Choroid plexus epithelial cell (primary cell): ENCODE measurements at places on chromosomes 5 and 9.

- DNase-seq, result peak; percentile 17
Observed at GRCh38 chr5:66440202-66440680, 156.0 kb upstream of the MAST4 start.

GRCh38 chr9:72039532-72039931 lies 20.9 kb downstream of the C9orf57 start:
- no peak for DNase-seq

GRCh38 chr9:21710548-21711191 lies 91.8 kb upstream of the MTAP start:
- peak; percentile 19 for DNase-seq

- no peak for DNase-seq
Observed at GRCh38 chr5:86374611-86375010, 243.1 kb upstream of the COX7C start.

DNA sequence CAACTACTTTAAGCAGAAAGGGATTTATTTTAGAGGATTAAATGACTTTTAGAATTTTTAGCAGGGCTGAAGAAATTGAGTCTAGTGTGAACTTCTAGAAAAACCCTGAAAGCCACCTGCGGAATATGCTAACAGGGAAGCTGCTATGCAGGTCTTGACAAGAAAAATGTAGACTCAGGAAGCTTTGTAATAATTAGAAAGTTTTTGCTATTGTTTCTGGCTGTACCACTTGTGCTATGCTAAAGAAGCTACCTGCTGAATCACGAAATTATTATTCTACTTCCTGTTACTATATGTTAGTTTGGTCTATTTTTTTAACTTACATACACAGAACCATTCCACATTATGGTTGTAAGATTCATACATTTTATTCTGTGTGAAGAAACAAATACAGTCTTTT lies 74.0 kb upstream of the CHSY3 start:
- DNase-seq, result no peak

GRCh38 chr5:152178350-152178699 lies 226.8 kb downstream of the NMUR2 start:
- no peak for DNase-seq

GRCh38 chr5:73121119-73121463 lies 716 bp downstream of the TMEM171 start:
- peak; percentile 32 for DNase-seq

GRCh38 chr9:135087899-135088347 lies 455 bp downstream of the OLFM1 start:
- no peak for DNase-seq

- no peak for DNase-seq
Observed at GRCh38 chr9:4207123-4207875, 92.6 kb downstream of the GLIS3 start.

DNA sequence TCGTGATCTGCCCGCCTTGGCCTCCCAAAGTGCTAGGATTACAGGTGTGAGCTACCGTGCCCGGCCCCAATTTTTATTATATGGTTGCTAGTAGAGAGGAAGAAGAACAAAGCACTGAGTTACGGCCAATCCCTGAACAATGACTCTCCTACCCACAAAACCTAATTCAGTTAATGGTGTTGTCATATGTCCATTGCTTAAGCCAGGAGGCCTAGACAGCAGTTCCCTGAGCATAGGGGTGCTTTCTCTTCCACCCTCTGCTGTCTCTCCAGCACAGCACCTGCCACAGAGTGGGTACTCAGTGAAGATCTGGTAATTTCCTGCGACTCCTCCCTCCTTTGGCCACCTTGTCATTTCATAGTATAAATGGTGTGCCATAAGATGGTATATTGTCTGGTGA lies 21.4 kb upstream of the LTC4S start:
- no peak for DNase-seq

DNA sequence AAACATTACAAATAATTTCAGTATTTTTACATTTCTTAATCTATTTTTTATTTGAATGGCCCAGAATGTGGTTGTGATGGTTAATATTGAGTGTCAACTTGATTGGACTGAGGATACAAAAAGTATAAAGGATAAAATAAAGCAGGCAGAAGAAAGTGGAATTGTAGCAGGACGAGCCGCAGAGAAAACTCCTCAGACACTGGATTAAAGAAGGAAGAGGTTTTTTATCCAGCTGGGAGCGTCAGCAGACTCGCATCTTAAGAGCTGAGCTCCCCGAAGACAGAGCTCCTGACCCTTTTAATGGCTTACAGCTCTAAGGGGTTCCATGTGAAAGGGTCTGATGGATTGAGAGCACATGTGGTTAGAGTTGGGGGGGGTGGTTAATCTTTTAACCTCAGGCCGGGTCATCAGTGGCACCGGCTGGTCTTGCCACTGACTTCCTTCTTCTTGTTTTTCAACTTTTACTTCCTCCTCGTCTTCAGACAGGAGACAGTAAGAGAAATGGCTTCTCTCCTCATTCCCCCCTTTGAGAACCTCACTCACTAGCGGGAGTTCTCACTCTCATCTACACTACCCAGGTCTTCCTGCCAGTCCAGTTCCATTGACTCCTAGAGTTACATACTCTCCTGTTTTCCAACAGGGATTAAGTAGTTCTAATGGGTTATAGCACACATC lies 80.0 kb downstream of the TMEM161B start:
- DNase-seq, result peak; percentile 20

DNA sequence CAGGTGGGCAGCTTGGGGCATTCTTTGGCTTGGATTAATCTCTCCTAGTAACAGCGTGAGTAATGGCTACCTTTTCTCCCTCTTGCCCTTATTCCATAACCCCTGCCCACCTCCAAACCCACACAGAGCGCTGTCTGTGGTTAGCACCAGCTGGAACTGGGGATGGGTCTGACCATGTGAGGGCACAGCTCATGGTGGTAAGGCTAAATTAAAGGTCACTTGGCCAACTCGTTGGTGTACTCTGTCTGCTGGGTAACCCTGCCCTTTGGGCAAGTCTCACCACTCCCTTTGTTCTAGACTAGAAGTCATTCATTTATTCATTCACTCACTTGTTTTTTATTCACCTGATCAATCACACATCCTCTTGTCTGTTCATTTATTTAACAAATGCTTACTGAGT lies 27.8 kb downstream of the PPARGC1B start:
- DNase-seq, result no peak

DNA sequence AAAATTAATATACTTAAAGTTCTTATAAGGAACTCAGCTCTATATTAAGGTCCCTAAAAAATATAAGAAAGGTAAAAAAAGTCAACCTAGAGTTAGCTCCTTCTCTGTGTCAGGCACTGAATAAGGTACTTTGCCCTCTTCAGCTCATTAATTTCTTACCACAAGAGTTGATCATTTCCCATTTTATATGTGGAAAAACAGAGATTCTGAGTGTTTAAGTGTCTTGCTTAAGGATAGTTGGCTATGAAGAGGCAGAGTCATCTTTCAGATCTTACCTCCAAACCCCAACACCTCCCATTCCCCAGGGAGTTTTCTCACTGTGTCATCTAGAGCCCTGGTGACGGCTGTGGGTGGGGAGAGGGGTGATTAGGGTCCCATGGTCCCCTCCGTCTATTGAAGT lies 40.6 kb downstream of the INSYN2B start:
- no peak for DNase-seq

DNA sequence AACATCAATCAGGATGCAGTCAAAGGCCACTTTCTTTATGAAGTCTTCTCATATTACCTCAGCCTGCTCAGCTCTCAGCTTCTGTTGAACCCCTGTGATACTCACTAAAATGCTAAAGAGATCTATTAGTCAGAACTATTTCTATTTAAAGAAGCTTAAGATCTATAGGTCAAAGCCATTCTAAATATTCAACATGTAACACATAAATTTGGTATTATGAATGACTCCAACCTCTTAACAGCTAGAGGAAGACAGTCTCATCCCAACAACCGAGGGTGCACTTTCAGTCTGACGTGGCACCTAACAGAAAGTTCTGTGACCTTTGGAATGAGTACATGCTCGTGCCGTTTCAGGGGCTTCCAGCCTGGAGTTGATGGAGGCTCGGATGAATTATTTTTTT lies 301.5 kb upstream of the VLDLR start:
- DNase-seq, result no peak

DNA sequence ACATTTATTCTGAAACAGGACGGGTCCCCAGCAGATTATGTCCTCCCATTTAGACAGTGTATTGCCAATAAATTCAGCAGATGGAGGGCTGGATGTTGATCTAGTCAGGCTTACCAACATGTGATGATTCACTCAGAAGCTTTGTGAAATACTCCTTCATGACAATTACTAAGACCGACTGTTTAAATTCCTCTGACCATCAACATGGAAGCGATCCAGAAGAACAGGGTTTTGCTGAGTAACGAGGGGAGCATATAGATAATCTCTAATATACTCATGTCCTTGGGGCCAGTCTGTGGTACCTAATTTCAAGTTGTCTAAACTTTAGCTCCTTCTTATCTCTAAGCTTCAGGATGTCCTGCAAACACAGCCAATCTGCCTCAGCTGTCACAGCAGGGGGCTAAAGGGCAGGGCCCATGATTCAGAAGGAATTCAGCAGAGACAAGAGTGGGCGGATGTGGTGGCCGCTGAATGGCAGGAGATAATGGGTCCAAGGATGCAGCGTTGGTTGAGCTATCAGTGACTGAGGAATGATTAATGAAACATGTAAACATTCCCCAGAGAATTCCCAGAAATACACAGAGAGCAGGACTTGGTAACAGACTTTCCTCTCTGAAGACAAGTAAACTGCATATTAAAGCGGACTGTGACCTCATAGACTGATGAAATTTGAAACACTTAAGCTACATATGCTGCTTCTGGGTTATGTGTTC lies 109.4 kb downstream of the ANKRD55 start:
- peak; percentile 99 for DNase-seq

- no peak for DNase-seq
Observed at GRCh38 chr9:117407436-117408022, 7.3 kb downstream of the ASTN2 start.

DNA sequence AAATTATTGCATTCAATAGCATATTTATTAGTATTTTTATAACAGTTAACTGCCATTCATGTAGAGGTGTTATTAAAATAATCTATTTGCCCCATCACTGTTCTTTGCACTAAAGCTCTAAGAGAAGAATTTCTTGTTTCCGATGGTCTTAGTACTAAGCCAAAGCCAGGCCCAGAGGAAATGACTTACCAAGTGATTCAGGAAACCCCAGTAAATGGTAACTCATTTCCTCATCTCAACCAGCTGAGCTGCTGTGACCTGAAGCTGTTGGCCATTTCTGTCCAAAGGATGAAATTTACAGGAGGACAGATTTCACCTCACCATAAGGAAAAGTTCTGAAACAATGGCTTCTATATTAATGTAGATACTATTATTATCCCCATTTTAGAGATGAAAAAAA lies 117.0 kb downstream of the PIK3R1 start:
- no peak for DNase-seq

DNA sequence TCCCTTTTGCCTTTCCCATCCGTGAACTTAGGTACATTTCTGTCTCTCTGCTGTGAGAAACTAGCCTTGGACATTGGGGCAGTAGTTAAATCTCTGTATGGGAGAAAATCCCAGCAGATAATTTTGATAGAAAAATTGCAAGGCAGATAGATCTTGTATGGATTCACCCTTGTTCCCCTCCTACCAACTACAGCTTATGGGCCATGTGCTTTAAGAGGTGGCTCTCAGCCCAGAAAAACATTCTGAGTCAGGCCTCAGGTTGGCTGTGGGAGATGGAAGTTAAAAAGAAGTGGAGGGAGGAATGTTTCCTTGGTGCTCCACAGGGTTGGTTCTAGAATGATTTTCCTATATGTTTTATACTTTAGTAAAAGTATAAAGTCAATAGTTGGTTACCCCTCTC lies 1.4 kb upstream of the KDM3B start:
- peak; percentile 89 for DNase-seq

DNA sequence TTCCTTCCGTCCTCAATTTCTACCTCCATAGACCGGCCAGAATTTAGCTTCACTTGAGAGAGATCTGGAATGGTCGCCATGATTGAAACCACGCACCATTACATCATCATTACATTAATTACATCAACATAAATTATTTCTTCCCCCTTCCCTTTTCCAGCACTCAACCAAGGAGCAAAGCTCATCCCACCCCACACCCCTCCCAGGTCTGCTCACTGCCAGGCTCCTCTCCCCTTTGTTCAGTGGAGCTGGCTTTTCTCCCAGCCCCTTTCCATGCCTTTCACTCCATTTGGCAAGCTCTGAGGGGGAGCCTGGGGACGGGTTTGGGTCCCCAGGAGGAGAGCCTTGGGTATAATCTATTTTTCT lies 8.4 kb downstream of the RACK1 start:
- no peak for DNase-seq

- DNase-seq, result no peak
Observed at GRCh38 chr9:70994582-70994981, 126.8 kb downstream of the TRPM3 start.

DNA sequence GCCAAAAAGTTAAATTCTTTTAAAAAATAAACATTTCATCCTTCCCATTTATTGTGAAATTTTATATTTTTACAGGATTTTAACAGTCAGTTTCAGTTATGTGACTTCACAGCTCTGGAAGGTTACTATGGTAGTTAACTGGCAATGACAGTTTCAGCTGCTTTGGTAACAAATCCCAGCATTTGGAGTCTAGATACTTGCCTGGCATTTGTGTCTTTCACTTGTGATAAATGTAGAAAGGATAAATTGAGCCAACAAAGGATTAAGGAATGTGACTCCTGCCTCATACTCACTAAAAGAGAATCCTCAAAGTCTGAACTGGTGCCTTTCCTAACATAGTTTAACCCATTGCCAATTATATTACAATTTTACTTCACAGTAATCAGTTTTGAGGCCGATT lies 315.5 kb downstream of the FER start:
- peak; percentile 5 for DNase-seq

GRCh38 chr5:66329078-66329477 lies 185.0 kb downstream of the SREK1 start:
- no peak for DNase-seq

- DNase-seq, result peak; percentile 80
Observed at GRCh38 chr9:116646661-116647514, 40.2 kb upstream of the TRIM32 start.

DNA sequence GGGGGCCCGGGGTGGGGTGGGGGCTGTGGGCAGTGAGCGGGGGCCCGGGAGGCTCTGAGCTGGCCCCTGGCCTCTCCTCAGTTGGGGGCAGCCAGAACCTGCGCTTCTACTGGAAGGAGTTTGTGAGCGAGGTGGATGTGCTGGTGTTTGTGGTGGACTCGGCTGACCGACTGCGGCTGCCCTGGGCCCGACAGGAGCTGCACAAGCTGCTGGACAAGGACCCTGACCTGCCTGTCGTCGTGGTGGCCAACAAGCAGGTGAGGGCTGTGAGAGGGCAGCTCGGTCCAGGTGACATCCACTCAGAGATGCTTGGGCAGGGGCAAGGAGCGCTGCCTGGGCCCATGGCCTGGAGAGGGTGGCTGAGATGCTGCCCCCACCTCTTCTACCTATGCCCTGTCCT lies 3.4 kb downstream of the ARL10 start:
- DNase-seq, result no peak

GRCh38 chr9:136107155-136107952 lies 11.3 kb downstream of the TMEM250 start:
- no peak for DNase-seq

- DNase-seq, result no peak
Observed at GRCh38 chr5:133311176-133311575, 259.4 kb downstream of the HSPA4 start.

DNA sequence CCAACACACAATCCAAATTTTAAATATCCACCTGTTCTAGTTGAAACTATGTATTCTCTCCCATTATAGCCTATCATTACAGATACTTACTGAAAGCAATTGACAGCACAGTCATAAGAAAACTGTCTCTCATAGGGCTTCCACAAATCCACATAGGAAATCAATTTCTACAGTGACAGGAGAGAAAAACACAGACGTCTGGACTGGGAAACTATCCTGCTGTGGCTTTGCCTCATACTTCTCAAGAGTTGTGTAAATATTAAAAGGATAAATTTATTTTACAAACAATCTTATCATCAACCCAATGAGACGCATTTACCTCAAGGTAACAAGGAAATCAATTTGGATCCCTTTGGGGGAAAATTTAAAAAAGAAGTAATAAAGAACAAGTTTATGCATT lies 517.5 kb downstream of the EFNA5 start:
- no peak for DNase-seq
